ENCODE measurements at places on chromosomes 1 and 21.

DNA sequence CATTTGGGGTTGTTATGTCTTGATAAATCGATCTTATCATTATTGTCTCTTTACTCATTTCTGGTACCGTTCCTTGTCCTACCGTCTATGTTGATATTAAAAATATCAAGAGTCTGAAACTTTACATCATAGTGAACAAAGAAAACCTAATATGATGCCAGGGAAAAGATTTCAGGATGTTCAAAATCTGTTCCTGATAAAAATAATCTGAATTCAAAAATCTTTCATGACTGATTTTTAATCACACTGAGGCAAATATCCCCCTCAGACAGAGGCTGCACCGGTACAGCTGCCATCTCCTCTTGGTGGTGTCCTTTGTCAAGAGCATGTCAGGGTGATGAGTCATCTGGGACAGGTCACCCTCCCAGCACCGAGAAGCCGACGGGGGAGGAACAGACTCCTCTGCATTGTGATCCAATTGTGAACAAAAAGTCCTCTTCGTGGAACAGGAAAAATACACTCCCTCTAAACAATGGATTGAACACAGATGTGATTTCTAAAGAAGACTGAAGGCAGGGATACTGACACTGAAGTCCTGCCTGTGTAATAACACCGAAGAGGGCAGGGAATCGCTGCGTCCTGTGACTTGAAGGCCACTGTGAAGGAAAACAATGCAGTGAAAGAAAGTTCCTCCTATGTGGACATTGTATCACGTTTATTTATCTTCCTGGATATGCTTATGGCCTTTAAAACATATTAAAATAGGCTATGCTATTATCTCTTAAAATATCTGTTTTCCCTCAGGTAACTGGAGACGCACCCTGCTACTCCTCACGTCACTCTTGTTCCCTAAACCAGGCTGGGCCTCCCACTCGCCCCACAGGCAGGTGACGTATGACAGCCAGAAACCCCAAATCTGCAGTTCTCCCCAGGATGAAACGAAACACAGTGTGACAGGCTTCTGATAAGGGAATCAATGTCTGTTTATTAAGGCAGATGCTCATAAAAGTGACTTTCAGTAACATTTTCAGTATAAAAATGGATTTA is 4.3 kb upstream of the SPATC1L start:
- peak; percentile 75 for DNase-seq

DNA sequence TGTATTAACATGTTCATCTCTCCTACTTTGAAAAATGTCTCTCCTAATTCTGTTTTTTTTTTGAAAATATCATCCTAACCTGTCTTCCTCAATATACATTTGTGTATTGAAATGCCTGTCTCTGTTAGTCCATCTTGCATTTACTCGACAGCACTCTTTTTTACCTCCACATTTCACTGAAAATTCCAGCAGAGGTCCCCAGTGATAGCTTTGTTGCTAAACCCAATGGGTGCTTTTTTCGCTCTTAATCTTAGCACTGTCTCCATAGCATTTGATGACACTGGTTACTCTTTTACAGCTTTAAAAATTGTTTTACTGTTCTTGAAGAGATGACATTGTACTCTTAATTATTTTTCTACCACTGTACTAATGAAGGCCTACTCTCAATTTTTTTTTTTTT is 10.8 kb downstream of the OSBPL9 start:
- DNase-seq, result peak; percentile 6

GRCh38 chr1:181181792-181182585 is 93.5 kb downstream of the IER5 start:
- no peak for DNase-seq

DNA sequence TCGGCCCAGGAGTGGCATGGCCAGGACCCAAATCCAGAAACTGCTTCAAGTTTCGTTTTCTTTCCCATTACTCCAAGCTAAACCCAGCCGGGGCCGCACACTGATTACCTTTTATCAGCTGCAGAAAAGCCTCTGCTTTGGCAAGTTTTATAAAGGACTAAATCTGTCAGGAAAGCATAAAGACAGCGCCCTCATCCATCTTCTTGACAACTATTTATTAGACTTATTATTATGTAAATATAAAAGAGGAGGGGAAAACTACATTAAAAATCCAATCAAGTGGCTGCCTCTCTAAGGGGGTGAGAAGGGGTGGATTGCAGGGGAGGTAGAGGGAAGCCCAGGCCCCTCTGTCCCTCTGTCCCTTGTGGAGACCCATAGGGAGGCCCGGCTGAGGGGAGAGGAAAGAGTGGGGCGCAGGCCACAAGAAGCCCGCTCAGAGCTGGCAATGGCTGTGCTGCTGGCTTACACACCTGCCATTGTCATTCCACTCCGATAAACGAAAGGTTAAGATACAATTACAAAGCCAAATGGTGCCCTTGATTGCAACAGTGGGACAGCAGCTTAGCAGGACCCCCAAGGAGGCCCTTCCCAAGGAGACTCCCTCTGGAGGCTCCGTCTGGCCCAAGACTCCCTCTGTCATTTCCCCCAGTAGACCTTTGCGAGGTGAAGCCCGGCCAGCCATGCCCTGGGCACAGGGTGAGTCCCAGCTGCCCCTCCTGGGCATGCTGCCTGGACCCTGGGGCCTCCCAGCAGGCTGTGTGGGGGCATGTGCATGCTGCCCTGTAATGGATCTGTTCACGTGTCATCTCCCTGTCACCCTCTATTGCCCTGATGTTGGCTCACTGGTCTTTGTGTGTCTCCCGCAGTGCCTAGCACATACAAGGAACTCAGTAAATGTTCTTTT is 45.4 kb downstream of the KCND3 start:
- DNase-seq, result no peak

DNA sequence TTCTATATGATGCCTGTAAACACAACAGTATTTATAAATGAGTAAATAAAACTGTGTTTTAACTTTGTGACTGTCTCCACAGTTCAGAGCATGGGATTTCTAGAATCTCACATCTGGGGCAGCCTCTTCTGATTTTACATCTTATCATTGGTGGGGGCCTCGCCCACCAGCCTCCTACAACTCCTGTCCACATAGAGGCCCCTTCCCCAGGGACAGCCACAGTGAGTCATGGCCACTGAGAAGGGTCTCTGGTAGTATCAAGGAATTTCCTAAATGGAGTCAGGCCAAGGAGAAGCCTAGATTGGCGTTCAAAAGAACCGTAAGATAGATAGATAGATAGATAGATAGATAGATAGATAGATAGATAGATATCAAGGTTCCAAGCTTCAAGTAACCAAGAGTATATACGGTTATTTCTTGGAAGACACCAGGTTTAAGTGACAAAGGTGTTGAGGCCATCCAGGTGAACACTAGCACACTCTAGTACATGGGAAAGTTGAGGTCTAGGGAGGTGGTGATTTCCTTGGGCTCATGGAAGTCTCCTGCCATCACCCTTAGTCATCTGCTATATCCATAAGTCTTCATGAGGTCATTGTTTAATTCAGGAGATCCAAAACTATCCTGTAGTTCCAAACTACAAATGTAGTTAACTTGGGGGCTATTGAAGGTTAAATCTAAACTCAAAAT is 121.6 kb downstream of the SYT2 start:
- no peak for DNase-seq

DNA sequence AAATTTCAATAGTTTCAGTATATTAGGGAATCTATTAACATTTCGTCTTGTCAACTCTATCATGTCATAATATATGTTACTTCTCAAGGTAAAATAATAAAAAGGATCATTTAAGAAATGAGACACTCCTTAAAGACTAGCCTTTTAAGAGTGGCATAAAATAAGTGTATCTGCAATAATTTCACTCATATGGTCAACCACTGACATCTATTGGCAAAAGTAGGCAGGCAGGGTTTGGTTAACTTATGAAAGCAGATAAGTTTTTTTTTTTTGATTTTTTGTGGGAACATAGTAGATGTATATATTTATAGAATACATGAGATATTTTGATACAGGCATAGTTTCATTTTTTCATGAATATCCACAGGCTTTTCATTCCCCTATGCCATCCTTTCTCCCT is 5.5 kb upstream of the RGS21 start:
- DNase-seq, result peak; percentile 14

- DNase-seq, result no peak
Measured at GRCh38 chr1:205294934-205295333, 26.6 kb downstream of the NUAK2 start.

DNA sequence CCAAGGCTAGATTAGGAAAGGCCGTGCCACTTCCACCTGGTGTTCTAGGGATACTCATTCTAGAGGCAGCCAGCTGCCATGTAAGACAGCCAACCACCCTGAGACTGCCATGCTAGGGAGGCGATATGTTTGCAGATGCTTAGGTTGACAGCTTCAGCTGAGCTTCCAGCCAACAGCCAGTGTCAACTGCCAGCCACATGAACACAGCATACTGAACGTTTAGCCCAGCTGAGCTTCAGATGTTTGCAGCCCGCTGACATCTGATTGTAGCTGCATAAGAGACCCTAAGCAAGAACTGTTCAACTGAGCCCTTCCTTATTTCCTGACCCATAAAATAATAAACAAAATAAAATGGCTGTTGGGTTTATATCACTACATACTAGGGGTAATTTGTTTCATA is 5.0 kb upstream of the KCNC4 start:
- no peak for DNase-seq

GRCh38 chr1:225458222-225458631 is 30.4 kb upstream of the LBR start:
- no peak for DNase-seq

DNA sequence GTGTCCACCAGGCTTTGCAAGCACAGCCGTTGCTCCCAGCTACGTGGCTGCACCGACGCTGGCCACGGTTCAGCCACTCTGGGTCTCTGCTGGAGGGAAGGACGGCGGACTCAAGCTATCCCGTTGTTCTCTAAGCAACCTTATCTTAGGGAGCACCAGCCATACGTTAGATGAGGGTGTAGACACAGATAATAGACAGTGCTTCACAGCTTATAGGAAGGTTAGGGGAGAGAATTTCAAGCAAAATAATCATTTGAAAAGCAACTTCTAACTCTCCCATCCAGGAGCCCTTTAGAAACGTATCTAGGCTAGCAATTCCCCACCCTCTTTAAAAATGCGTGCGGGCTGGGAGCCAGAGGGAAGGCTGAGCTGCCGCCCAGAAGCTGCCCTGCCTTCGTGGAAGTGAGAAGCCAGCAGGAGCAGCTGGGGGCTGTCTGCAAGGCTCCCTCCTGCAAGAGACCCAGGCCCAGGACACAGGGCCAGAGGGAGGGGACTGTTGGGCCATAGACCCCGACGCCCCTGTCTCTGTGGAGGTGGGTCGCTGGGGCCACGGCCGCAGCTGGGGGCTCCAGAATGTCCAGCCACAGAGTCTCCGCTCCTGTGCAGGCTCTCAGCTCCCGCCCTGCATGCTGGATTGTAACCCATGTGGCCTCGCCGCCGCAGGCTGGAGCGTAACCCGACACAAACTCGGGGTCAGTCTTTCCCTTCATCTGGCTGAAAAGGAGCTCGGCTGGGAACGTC is 31.2 kb upstream of the COL6A2 start:
- DNase-seq, result no peak

GRCh38 chr1:42348498-42348897 is 13.5 kb upstream of the FOXJ3 start:
- no peak for DNase-seq

- no peak for DNase-seq
Measured at GRCh38 chr1:92754719-92755050, 30.2 kb downstream of the EVI5 start.

GRCh38 chr1:10936998-10937901 is 75.2 kb upstream of the TARDBP start:
- no peak for DNase-seq

DNA sequence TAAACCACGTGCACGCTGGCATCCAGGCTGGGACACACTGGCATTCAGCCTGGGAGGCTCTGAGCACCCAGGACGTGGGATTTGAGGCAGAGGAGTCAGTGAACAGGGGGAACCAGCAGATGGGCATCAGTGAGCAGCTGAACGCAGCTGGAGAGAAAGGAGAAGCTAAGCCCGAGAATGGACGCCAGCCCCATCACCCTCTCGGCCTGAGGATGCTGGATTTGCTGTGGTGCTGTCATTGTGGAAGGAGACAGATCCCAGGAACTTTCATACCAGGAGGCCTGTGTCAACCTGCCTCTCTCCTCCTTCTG is 132.8 kb downstream of the PGBD5 start:
- no peak for DNase-seq

DNA sequence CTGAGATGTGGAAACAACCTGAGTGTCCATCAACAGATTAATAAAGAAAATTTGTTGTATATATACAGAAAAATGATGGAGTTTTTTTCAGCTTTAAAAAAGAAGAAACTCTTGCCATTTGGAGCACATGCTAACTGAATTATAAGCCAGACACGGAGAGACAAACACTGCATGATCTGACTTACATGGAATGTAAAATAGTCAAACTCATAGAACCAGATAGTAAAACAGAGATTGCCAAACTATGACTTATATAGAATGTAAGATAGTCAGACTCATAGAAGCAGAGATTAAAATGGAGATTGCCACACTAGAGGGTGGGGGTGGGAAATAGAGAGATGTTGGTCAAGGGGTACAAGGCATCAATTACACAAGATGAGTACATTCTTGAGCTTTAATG is 1786.6 kb downstream of the PLA2G4A start:
- no peak for DNase-seq

DNA sequence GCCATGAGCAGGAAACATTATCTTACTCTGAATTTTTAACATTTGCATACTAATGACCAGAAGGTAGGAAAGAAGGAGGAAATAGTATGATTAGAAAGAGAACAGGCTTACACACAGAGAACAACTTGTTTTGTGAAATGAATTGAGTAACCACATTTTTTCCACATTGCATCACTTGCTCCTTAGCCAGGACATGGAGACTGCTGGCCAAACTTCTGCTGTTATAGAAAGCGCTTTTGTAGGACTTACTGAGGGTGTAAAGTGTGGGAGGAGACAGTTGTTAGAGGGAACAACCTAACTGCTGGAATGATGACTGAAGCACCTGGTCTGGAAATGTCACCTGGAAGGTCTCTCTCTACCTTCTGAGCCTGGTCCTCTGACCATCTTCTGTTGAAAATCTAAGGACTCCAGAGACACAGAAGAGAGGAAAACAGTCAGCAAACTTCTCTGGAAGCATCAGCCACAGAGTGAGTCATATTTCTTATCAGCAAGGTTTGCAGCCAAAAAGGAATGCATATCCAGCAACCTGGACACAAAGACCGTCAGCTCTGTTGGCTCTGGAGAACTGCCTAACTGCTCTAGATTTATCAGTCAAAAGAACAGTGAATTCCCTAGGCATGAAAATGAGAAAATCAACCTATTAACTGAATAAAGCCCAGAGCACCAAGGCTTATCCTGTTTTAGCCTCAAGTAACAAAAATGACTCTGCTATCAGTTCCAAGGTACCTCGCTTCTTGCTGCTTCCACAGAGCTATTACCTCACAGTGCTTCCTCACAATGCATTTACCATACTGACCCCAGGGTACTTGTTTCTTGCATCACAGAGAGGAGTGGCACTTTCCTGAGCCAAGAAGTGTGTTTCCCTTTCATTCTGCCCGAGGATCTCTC is 88.0 kb upstream of the SLFNL1 start:
- DNase-seq, result peak; percentile 11

- DNase-seq, result no peak
Measured at GRCh38 chr1:153399401-153400055, 8.7 kb upstream of the S100A8 start.
